ENCODE measurements at places on chromosomes 3 and 15.
A peak's percentile ranks its signal among the peaks of the same experiment; 100 is the strongest.

GRCh38 chr3:69948246-69948862, 51.2 kb upstream of the SAMMSON start:
- no peak for DNase-seq

DNA sequence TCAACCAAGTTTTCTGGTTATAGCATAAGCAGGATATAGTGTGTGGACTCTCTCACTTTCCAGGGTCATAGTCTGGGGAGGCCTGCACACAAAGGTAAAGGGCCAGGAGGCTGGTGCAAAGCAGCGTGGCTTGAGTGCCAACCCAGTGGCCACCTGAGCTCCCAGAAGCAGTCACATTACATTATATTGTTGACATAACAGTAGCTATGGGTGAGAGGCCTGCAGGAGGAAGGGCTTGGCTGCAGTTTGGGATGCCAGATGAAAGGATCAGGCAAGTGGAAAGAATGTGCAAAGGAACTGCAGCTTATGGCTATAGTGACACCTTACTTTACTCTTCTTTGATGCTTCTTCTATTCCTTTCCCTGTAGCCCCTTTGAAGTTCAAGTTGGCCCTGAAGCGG, 96.5 kb downstream of the FLNB start:
- no peak for DNase-seq

DNA sequence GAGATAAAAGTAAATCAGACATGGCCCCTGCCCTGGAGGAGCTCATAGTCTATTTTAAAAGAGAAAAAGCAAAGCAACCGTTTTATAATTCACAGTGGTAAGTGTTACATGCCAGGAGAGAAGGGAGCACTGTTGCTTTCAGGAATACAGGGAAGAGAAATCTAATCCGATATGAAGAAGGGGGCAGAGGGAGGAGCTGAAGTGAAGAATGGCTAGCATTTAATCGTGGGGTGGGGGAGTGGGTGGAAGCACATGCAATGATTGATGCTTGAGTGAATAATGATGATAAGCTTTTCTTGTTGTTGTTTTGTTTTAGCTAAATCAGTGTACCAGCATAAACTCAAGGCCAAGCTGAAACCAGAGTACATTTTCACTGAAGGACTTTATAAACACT, 629.5 kb downstream of the MAGI1 start:
- no peak for DNase-seq

- no peak for DNase-seq
These were observed 25.6 kb downstream of the HACD2 start for GRCh38 chr3:123559040-123559861.

DNA sequence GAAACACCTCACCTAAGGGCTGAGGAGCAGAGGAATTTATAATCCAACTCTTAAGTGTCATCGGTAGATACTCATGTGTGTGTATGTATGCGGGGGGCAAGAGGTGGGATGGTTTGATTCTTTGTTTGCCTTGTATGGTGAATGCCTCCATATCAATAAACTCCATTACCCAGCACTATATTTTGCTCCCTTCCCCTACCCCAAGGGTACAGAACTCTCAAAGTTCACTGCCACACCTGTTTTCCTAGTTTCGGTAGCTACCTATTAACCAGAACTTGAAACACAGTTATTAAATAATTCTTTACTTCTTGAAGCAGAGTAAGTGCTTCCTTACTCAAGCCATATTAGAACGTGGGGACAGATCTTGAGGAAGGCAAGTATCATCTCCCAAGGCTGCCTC, 400.8 kb upstream of the SUCLG2 start:
- DNase-seq: no peak

DNA sequence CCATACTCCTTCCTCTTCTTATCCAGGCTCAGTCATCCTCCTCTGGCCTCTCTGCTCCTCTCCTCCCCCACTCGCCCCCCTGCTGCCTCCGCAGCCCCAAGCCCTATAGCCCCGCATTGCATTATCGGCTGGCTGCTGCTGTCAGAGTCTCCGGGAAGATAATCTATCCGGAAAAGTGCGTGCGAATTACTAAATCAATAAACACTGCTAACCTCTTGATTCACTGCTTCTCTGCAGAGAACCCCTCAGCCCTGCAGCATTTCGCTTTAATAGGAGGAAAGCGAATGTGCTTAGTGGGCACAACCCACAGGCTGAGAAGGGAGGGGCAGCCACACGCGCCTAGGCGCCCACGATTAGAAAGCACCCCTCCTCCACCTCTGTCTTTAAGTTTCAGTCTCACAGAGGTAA, 167.6 kb downstream of the ABHD5 start:
- no peak for DNase-seq

DNA sequence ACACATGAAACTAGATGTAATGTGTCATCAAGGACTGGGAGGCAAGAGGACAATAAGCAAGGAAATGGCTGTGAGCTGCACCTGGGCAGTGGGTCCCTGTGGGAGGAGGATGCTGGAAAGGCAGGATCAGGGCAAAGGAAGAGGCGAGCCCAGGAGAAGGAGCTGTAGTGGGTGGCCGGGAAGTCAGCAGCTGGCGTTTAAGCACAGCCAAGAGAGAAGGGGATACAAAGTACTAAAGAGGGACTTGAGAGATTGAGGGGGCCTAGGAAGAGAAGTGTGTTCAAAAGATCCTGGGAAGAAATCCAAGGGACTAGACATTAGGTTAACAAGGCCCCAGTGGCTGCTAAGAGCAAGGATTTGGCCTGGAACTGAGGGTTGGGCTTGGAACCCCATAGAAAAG, 188.5 kb upstream of the SLC24A5 start:
- DNase-seq: no peak

GRCh38 chr3:8282541-8283165, 219.0 kb upstream of the LMCD1 start:
- no peak for DNase-seq

- no peak for DNase-seq
These were observed 350.6 kb upstream of the IL12A start for GRCh38 chr3:159637883-159638542.

- DNase-seq: no peak
These were observed 149.6 kb downstream of the CHL1 start for GRCh38 chr3:346186-346585.

DNA sequence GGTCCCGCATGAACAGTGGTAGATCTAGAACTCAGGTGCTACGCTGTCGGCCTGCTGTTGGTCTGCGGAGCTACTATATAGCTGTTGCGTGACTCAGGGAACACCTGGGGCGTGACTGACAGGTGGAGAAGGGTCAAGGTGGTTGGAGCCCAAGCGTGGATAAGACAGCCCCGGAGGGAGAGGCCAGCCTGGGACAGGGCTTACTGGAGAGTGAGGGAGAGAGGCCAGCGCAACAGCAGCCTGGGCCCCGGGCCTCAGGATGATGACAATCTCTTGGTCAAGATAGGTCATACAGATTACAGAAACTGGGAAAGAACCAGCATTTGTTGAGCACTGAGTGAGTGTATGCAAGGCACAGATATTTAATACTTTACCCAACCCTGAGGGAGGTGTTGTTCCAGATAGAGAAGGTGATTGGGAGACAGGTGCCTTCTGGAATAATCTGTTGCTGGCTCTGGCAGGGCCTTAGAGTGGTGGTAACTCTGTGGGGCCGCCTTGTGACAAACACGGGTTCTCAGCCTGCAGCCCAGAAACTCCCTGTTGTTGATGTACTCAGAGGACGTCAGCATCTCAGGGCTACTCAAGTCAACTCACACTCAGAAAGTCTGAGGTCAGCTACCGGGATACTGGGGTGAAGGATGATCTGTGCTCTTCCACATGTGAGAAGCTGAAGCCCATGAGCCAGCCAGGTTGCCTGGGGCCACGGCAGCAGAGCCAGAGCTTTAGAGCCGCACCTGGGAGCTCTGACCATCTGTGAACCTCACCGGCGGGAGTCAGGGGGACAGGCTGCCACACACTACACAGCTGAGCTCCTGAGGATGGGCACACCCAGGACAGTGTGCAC, 265.4 kb upstream of the HES1 start:
- DNase-seq: no peak

- no peak for DNase-seq
These were observed 125.7 kb upstream of the ZBED2 start for GRCh38 chr3:111720681-111721380.

- no peak for DNase-seq
These were observed 201.9 kb downstream of the TNIK start for GRCh38 chr3:171258316-171258715.

DNA sequence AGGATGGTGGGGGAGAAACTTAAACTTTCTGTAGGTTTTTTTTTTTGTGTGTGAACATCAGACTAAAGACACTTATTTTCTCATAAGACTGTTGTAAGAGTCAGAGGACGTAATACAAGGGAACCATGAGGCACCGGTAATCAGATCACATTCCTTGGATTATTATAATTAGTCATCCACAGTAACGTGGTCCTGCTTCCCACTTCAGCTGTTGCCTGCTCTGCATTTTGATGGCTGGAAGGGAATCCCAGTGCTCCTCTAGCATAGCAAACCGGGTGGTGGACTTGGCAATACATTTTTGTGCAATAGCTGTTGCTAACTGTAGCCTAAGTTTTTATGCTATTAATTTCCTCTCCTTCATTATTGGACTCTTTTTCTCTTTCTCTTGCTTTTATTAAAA, 294.8 kb downstream of the NR2F2 start:
- DNase-seq: no peak

GRCh38 chr3:177476921-177477435, 279.7 kb upstream of the TBL1XR1 start:
- no peak for DNase-seq

- DNase-seq: no peak
These were observed 806.6 kb upstream of the LMCD1 start for GRCh38 chr3:7695049-7695448.

DNA sequence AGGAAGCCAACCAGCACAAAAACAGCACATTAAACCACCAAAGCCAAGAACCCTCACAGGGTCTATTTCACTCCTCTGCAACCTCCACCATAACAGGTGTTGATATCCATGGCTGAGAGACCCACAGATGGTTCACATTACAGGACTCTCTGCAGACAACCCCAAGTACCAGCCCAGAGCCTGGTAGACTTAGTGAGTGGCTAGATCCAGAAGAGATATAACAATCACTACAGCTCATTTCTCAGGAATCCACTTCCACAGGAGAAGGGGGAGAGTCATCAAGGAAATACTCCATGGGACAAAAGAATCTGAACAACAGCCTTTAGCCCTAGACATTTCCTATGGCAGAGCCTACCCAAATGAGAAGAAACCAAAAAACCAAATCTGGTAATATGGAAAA, 168.1 kb upstream of the CD96 start:
- DNase-seq: no peak

DNA sequence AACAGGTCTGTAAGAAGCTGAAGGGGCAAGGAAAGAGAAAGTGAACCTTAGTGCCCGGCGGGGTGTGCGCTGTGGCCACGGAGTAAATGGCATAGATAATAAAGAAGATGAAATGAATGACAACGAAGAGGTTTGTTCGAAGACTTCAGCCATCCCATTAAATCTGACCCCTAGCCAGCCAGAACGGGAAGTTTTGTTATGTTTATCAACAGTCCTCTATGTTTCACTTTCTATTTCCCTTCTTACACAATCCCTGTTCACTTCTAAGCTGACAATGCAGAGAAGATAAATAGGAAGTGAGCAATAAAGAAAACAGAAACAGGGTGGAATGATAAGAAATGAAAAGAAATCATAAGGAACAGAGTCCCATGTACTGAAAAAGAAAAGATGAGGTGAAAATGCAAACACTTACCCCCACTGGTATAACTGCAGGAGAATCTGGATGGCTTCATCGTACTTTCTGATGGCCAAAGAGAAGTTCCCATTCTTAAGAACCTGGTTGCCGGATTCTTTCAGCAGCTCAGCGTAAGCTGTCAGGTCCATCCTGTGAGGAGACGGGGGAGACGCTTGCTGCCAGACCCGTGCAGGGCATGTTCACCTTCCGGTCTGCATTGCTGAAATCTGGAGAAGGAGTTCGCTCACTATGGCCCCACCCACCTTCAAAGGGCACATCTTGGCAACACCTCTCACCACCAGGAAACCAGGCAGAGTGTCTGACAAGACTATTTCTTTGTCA, 36.8 kb downstream of the TRANK1 start:
- DNase-seq: peak; percentile 44

DNA sequence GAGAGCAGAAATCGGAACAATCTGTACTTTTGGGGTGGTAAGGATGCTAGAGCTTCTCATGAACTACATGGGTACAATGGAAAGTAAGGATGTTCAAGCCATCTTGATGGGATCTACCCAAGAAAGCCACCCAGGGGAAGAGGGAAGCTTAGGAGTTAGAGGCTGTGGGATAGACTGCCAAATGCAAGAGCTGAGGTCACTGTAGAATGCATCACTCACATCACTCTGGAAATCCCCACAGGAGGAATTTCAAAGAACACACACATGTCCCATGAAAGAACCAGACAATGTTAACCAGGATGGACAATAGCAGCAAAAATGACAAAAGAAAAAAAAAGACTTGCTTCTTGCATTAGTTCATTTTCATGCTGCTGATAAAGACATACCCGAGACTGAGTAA, 32.8 kb upstream of the UBE2E2 start:
- no peak for DNase-seq

DNA sequence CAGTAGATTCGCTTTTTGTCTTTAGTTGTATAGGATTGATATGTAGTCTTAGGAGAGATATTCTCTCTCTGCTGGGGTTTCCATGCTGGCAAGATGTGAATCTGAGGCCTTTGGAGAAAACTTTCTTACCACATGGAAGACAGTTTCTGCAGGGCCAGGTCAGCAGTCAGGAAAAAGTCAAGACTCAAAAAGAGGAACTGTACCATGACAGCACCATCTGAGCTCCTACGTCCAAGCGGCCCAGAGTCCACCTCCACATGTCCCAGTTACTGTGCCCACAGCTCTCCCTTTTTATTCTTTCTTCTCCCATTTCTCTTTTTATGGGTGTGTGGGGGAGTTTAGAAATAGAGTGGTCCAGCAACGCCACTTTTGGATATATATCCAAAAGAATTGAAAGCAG, 172.0 kb downstream of the MTHFS start:
- no peak for DNase-seq

- DNase-seq: no peak
These were observed 88.7 kb downstream of the DMXL2 start for GRCh38 chr15:51533672-51534398.

- no peak for DNase-seq
These were observed 265.1 kb downstream of the CTNNB1 start for GRCh38 chr3:41464401-41464800.

DNA sequence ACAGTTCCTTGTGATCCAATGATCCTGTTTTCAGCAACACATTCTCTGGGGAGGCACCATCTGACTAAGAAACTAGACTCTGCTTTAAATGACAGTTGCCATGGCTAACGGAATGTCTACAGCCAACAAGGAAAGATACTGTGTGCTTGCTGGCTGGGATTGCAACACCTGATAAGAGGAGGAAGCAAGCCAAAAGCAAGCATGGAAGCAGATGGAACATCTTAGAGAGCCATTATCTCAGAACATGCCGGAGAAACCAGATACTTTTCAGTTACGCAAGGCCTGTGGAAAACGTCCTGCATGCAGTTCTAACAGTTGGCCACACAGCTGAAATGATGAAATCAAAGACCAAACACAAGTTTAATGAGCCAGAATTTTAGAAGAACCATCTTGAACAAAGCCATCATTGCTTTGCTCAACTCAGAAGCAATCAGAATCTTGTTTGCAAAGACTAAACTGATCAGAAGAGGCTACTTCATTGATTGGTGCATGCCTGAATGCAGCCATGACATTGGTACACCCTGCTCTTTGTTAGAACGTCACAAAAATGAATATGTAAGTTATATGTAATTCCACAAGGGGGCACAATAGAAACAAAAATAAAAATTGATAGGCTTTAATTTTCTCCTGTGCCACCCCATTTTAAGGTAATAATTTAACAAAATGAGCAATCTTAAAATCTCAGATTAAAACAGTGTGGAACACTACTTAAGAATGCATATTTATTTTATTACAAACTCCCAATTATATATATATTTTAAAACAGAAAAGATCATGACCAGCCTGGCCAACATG, 50.8 kb downstream of the GXYLT2 start:
- DNase-seq: no peak

Measured in activated CD4-positive, alpha-beta T cell treated with anti-CD3 and anti-CD28 coated beads for 24 hours (primary cell).